Forelimb muscle (tissue), 1 donor: ENCODE measurements at places on chromosomes 3 and 15. TPM values are rescaled to one million over a fixed set of nuclear protein-coding genes. Genes with fewer than 3 reads are reported as not detected.
A peak's percentile ranks its signal among the peaks of the same experiment; 100 is the strongest.

- no peak for DNase-seq
Measured at GRCh38 chr3:11643201-11643603, 513 bp downstream of the VGLL4 start.

GRCh38 chr15:55993804-55994560, 570 bp upstream of the NEDD4 start:
- DNase-seq: peak; percentile 25

DNA sequence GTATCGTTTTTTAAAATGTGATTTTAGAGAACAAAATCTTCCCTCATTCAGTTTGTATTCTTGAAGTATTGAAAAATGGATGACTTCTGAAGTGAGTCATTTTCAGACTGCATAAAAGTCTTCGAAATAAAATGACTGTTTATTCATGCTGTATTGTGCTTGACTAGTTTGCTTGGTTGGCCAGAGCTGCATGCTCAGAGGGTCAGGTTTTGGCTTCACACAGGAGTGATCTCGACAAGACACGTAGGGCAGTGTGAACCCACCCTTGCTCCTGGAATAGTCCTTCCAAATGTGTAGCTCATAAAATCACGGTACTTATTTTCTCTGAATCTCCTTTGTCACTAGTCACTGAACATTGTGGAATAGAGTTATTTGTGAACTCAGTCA, 73.3 kb downstream of the FNDC3B start:
- no peak for DNase-seq

DNA sequence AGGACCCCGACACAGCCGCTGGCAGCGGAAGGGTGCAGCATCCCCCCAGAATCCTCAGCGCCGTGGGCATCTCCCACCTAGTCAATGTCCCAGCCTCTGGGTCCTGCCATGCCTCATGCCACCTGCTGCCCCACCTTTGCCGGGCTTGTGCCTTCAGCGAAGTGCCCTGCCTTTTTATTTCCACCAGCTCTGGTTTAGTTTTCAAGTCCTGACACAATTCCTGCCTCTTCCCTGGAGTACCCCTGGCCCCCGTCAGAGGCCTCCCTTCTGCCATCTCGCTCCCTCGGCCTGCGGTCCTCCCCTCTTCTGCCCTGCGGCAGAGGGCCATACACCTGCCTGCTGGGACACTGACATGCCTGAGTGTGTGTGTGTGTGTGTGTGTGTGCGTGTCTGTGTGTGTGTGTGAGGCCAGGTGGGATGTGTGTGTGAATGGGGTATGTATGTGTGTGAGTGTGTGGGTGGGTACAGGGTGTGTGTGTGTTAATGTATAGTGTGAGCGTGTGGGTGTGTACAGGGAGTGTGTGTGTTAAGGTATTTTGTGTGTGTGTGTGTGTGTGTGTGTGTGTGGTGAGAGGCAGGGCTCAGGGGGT, 129.9 kb downstream of the SMAD6 start:
- DNase-seq: no peak

GRCh38 chr3:64266983-64267382, 41.7 kb upstream of the PRICKLE2 start:
- DNase-seq: no peak

GRCh38 chr3:135087782-135088181, 292.7 kb downstream of the EPHB1 start:
- DNase-seq: no peak

DNA sequence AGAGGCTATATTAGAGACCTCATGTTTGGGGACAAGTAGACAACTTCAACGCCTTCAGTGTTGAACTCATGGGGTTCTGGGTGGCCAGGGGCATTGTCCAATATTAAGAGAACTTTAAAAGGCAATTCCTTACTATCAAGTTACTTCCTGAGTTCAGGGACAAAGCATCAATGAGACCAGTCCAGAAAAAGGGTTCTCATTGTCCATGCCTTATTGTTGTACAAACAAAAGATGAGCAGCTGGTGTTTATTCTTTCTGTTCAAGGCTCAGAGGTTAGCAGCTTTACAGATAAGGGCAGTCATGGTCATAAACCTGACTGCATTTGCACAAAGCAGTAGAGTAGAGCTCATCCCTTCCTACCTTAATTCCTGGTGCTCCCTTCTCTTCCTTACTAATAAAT, 18.5 kb upstream of the PDHB start:
- no peak for DNase-seq

GRCh38 chr3:130950124-130950523, 56.2 kb downstream of the ATP2C1 start:
- no peak for DNase-seq

DNA sequence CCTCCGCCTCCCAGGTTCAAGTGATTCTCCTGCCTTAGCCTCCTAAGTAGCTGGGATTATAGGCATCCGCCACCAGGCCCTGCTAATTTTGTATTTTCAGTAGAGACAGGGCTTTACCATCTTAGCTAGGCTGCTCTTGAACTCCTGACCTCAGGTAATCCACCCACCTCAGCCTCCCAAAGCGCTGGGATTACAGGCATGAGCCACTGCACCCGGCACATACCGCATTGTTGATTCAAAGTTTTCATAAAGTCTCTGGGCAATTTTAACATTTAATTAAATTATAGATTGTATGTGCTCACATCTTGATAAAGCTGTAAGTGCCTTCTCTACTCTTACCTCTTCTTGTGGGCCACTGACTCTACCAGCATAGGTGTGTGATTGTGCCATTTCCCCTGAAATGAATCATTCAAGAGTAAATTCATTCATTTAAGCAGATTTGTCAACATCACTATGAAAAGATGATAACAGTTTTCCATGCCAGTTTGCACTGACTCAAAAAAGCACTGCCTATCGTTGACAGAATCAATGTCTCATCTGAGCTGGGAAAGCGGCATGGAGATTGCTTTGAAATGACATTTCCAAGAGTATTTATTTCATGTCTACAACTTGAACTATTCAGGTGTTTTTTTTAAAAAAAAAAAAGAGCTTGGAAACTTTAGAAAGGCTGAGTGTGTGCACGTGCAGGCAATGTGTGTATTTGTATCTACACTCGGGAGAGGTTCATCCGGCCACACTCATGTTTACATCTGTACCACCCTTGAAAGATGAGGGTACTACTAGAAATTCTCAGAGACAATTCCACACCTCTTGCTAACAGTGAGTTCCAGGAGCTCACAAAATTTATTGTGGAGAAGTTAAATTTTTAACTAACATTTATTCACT, 3.5 kb downstream of the BCL2A1 start:
- no peak for DNase-seq

DNA sequence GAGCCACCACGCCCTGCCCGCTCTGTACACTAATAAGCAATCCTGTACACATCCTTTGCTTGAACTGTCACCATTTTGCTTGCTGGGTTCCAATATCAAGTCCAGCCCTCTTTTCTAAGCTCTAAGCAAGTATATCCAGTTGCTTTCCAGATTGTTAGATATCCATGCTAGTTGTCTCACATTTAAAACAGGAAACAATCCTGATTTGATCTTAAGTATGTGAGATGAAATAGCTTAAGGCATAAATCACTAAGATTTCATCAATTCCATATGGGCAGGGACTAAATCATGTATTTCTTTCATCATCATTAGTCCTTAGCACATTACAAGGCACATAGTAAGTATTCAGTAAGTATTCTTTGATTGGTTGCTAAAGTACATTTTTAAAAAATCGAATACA, 16.2 kb downstream of the ATP11B start:
- DNase-seq: no peak

GRCh38 chr3:188839187-188839695, 332.5 kb upstream of the TPRG1 start:
- DNase-seq: no peak

GRCh38 chr3:29381595-29381994, 100.7 kb downstream of the RBMS3 start:
- no peak for DNase-seq

- DNase-seq: no peak
Measured at GRCh38 chr15:65388306-65389080, 10.7 kb upstream of the IGDCC3 start.

DNA sequence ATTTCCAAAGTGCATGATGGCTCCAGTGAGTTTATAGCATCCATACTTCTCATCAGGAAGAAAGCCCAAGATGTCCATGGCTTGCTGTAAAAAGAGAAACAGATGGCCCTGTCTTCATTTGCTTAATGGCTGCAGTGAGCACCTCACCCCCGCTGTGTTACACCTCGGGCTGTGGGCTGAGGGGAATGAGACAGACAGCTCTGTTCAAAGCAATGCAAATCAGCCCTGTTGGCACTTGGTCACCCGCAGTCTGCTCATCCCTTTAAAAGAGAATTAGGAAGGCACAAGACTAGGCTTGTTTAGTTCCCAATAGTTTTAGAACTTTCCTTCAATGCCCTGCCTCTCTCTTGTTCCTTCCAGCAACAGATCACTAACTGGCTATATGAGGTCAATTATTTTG, 25.2 kb downstream of the MYH15 start:
- DNase-seq: no peak

DNA sequence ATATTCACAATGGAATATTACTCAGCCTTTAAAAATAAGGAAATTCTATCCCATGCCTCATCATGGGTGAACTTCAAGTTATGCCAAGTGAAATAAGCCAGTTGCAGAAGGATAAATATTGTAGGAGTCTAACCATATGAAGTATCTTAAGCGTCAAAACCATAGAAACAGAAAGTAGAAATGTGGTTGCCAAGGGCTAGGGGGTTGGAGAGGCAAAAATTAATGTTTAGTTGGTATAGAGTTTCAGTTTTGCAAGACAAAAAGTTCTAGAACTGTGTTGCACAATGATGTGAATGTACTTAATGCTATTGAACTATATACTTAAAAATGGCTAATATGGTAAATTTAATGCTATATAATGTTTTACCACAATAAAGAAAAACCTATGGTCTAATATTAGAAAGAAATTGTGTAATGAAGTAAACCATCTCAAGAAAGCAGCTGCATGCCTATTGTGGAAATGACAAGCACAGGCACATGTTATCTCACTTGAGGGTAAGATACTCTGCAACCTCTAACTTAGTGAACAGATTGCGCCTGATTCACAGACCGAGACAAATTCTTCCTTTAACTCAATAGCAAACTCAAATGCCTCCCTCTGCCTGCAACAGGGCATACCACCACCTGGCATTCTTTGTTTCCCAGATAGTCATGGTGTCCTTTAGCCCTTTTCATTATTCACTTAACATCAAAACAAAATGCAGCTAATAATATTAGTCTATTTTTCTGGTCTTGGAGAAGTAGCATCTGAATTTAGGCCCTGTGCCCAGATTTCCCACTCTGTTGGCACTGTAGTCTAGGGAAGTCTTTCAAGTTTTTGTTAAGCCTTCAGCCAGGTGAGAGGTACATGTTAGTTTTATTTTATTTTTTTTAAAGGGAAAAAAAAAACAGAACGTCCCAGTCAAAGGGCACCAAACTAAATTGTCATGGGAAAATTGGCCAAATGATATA, 80.2 kb upstream of the ACP3 start:
- no peak for DNase-seq

- no peak for DNase-seq
Measured at GRCh38 chr3:172260381-172260780, 187.9 kb downstream of the GHSR start.

GRCh38 chr3:195613468-195614069, 29.8 kb upstream of the APOD start:
- no peak for DNase-seq

GRCh38 chr15:23038726-23039142, 635 bp downstream of the TUBGCP5 start:
- no peak for DNase-seq

DNA sequence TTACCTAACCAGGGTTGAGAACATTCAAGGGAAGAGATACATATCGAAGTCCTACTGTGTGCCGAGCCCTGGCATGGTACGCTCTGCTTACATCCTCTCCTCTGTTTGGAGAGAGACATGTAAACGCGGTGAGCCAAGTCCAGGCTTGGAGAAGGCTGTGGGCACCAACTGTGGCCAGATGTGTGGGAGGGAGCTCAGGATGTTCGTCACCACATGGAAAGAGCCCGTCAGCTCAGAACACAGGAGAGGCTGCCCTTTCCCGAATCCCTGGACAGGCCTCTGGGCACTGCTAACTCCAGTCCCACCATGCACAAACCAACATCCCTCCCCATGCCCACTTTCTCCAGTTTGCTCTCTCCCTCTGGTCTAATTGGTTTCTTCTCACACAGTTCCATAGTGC, 43.0 kb downstream of the MESD start:
- DNase-seq: no peak

GRCh38 chr3:155190691-155191090, 102.8 kb downstream of the STRIT1 start:
- no peak for DNase-seq

GRCh38 chr3:48532271-48532976, 24.2 kb downstream of the PFKFB4 start:
- DNase-seq: no peak

GRCh38 chr15:98876451-98877369, 130.9 kb downstream of the PGPEP1L start:
- no peak for DNase-seq

- DNase-seq: no peak
Measured at GRCh38 chr3:74233091-74233490, 381.4 kb downstream of the CNTN3 start.

- no peak for DNase-seq
Measured at GRCh38 chr3:142356818-142357217, 91.0 kb downstream of the XRN1 start.

DNA sequence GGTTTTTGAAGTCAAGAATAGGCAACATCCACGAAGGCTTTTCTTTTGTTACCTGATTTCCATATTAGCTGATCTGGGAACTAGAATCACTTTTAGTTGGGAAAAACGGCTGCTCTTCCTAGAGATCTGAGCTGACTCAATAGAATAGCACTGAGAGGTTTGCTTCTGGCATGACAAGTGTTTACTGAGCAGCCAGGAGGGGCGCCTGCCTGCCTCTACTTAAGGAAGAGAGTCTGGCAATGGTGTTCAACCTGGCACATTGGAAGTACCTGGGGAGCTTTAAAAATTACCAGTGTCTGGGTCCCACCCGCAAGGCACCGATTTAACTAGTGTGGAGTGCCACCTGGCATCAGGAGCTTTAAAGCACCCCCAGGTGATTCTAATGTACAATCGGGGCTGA, 34.4 kb downstream of the FAM43A start:
- no peak for DNase-seq

DNA sequence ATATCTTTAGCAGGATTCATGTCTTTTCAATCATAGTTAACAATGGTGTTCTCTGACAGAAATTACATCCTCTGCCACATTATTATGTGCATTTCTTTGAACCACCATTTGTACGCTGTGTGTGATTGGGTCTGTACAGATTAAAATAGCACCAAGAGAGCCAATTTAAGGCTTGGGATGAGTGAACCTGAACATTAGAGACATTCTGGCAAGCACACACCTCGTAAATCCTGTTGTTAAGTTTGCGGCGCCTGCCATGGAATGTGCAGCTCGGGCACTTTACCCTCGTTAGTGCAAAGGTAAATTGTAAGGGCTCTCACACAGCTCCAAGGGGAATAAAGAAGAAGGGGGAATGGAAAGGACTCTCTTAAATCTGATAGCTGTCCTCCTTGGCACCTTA, 482.4 kb upstream of the DPPA4 start:
- DNase-seq: no peak

- DNase-seq: no peak
Measured at GRCh38 chr3:188581365-188581764, 427.4 kb downstream of the LPP start.

GRCh38 chr3:69628951-69629350, 110.3 kb upstream of the MITF start:
- peak; percentile 65 for DNase-seq

Gene PAK2
- 46.8 TPM for polyA plus RNA-seq

Gene ANKRD34C
- not detected for polyA plus RNA-seq

Gene CFAP91
- 0.56 TPM for polyA plus RNA-seq

Gene ZNF860
- polyA plus RNA-seq: 0.47 TPM

Gene RTP1
- not detected for polyA plus RNA-seq

Gene AMT
- 14.4 TPM for polyA plus RNA-seq

Gene ARPP21
- 219 TPM for polyA plus RNA-seq

Gene NR1I2
- polyA plus RNA-seq: 0.33 TPM

Gene ISL2
- not detected for polyA plus RNA-seq
